Upper lobe of right lung (tissue), 1 donor: ENCODE measurements at places on chromosomes 6 and 20.

- DNase-seq = no peak
These were observed 236.6 kb downstream of the SLC24A3 start for GRCh38 chr20:19449051-19449450.

GRCh38 chr6:167442245-167442644 lies 117.4 kb downstream of the TTLL2 start:
- no peak for DNase-seq

- no peak for DNase-seq
These were observed 31.5 kb downstream of the NINL start for GRCh38 chr20:25553819-25554296.

GRCh38 chr20:57871237-57871632 lies 161.4 kb upstream of the PMEPA1 start:
- no peak for DNase-seq

DNA sequence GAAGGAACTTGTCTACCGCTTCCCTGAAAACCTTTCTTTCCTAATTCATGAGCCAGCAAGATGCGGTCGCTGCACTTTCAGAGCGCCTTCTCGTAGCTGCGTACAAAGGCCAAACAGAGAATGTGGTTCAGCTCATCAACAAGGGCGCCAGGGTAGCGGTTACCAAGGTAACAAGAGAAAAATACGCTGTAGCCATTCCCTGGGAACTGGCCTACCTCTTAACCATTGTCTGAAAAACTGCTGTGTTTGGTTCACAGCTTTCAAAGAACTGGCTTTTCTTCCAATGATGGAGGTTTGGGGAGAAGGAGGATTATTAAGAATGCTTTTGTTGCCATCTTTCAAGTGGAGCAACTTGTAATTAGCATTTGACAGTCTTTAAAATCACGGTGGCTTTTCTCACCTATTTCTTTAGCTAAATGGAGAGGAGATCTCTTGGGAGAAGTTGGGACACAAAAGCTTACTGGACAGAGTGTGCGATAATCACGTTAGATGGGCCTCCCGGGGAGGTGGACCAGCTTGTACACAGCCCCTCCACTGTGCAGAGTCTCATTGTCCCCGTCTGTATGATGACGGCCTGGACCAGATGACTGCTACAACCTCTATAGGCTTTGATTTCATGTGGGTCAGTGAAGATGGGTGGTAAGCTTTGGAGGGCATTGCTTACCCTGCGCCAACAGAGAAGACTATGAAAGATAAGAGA lies 71.5 kb downstream of the LYRM2 start:
- no peak for DNase-seq

- no peak for DNase-seq
These were observed 30.2 kb downstream of the TMX4 start for GRCh38 chr20:7989379-7989778.

- no peak for DNase-seq
These were observed 70.2 kb downstream of the RCAN2 start for GRCh38 chr6:46420921-46421638.

DNA sequence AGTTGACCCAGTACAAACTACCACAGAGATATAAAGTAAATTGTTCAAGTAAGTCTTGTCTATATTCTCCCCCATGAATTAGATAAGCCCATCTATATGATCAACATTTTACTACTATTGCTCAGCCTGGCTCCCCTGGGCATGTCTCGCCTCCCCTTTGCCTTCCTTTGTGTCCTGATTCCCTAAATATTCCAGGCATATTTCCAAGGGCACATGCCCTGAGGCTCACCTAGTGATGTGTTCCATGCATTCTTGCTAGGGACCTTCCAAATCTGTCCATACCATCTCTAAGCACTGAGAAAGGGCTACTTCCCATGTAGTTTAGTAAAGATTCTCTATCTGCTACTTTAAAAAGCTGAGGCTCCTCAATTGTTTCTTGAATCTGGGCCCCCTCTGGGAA lies 309.5 kb upstream of the PRND start:
- DNase-seq = no peak

DNA sequence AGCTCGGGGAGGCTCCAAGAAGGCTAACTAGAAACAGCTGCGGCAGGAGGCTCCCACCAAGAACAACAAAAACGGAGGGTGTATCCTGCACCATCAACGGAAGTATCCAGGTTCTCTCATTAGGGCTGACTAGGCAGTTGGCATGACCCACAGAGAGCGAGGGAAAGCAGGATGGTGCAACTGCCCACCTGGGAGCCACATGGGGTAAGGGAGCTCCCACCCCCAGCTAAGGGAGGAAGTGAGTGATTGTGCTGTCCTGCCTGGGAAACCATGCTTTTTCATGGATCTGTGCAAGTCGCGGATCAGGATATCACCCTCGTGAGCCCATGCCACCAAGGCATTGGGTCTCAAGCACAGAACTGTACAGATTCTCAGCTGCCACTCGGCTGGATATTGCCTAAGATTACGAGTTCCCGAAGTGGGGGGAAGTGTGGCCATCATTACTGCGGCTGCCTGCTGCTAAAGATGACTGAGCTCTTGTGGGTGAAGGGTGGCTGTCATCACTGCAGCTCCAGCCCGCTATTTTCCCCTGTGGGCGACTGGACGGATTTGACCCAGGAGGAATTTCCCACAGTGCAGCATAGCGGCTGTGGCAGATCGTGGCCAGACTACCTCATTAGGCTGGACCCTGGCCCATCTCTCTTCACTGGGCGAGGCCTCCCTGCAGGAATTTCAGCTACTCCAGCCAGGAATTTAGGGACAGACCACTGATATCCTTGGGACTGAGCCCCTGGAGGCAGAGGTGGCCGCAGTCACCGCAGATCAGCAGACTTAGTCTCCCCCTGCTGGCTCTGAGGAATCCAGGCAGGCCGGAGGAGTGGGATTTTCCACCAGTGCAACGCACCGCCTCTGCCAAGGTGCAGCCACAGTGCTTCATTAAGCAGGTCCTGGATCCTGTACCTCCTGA lies 515.7 kb downstream of the FRK start:
- peak; percentile 38 for DNase-seq

DNA sequence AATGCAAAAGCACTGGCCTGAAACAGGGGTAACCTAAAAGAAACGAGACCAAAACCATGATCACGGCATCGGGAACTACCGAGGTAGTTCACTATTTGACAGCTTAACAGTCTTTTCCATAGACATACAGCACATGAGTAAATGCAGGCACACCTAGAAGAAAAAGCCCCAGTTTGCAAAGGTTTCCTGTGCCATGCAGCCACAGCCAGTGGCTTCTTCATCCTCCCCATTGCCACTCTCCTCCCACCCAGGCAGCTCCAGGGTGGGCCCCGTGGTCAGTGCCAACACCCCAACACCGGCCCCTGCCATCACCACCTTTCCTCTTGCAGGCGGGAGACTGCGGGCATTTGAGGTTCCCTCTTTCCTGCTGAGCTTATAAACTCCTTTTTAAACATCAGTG lies 115.4 kb downstream of the SLC23A2 start:
- no peak for DNase-seq

GRCh38 chr20:20780127-20780824 lies 67.8 kb upstream of the RALGAPA2 start:
- DNase-seq = peak; percentile 94

GRCh38 chr6:48891308-48891707 lies 571.7 kb downstream of the MMUT start:
- DNase-seq = no peak

GRCh38 chr6:26161322-26161721 lies 74.1 kb downstream of the HFE start:
- no peak for DNase-seq

DNA sequence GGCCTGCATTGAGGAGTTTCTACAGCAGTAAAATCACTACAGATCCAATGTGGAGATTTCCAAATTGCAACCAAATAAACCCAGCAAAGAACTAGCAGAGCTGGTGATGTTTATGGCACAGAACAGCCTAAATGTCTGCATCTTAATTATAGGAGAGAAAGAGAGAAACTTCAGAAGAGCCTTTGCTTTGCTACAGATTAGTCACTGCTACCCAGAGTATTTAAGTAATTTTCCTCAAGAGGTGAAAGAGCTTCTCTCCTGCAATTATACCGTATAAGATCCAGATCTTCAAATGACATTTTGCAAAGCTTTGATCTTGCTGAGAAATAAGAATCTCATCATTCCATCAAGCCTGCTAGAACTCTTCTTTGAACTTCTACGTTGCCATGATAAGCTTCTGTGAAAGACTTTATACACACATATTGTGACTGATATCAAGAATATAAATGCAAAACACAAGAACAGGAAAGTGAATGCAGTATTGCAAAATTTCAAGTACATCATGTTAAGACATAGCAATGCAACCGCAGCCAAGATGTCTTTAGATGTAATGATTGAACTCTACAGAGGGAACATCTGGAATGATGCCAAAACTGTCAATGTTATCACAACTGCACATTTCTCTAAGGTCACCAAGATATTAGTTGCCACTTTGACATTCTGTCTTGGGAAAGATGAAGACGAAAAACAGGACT lies 48.0 kb downstream of the MKKS start:
- no peak for DNase-seq

DNA sequence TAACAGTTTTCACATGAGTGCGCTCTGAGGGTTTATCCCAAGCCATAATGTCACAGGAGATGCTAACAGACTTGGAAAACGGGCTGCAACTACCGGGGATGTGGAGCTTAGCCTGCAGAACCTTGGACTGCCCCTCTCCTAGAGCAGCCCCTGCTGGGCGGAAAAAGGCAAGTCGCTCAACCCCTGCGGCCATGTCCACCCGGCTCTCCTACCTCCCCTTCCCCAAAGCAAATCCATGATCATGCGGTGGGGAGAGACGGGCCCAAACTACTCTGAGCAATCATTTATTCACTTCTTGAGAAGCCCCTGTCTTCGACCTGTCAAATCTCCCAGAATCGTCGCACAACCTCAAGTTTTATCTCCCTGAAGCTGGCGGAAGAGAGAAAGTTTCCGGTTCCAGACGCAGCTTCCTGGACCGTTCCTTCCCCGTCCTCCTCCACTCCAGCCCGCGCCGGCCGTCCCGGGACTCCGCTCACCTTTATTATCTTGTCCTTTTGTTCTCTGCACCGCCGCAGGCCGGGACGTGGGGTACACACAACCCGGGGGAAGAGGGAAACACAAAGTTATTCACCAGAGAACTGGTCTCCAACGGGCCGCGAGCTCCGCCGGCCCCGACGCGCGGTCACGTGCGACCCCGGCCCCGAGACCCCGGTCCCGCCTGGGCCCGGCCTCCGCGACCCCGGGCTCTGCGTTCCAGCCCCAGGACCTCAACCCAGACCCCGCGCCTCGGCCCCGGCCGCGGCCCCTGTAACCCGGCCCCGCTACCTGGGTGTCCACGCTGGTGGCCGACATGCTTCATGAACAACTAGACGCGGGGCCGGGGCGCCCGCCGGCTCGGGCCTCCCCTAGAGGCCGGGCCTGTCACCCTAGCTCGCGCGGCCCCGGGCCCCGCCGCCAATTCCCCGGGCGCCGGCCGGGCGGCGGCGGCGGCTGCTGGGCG lies 560 bp downstream of the YTHDF1 start:
- no peak for DNase-seq

- DNase-seq = no peak
These were observed 136.4 kb downstream of the MTFR2 start for GRCh38 chr6:136113736-136114173.

GRCh38 chr6:19896693-19897010 lies 59.5 kb downstream of the ID4 start:
- no peak for DNase-seq

- no peak for DNase-seq
These were observed 336 bp upstream of the SMPDL3A start for GRCh38 chr6:122788663-122789181.

GRCh38 chr6:122789182-122790027 lies at the start of gene SMPDL3A:
Gene SMPDL3A (plus strand): TSS chr6:122789258. CDS start chr6:122789347, 89 bp downstream.
- peak; percentile 88 for DNase-seq

- DNase-seq = no peak
These were observed 109.3 kb upstream of the EYA4 start for GRCh38 chr6:133131621-133132465.

DNA sequence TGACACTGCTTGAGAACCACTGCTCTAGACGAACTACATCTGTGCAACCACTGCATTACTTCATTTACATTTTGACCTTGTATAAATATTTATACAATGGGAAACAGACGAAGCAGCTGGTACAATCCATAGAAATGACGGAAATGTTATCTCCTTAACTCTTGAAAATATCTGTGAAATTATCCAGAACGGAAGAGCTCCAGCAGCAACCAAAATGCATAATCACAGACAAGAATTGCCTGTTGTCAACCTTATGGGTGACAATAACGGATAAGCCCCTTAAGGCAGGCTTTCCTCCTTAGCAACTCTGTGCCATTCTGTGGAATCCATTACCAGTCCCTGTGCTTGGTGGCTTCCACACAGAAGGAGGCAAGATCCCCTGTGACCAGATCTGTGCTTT lies 115.4 kb downstream of the DTNBP1 start:
- DNase-seq = no peak

- no peak for DNase-seq
These were observed 12.7 kb upstream of the ZBTB46 start for GRCh38 chr20:63843778-63844177.

DNA sequence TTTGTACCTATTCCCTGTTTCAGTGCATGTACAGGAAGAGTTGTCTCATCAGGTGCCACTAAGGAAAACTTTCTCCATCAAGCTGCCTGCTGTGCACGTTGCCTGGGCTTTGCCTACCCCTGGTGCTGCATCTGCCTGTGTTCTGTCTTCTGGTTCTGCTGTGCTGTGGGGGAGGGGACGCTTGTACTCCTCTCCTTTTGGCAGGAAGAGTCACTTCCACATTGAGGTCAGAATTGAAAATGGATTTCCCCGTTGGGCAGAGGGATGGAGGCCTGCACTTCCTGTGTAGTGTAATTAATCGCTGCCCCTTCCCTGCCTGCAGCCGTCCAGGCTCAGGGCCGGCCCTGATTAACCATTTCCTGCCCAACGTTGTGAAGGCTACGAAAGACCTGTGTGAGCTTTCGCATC lies 153.3 kb downstream of the SCML4 start:
- no peak for DNase-seq

DNA sequence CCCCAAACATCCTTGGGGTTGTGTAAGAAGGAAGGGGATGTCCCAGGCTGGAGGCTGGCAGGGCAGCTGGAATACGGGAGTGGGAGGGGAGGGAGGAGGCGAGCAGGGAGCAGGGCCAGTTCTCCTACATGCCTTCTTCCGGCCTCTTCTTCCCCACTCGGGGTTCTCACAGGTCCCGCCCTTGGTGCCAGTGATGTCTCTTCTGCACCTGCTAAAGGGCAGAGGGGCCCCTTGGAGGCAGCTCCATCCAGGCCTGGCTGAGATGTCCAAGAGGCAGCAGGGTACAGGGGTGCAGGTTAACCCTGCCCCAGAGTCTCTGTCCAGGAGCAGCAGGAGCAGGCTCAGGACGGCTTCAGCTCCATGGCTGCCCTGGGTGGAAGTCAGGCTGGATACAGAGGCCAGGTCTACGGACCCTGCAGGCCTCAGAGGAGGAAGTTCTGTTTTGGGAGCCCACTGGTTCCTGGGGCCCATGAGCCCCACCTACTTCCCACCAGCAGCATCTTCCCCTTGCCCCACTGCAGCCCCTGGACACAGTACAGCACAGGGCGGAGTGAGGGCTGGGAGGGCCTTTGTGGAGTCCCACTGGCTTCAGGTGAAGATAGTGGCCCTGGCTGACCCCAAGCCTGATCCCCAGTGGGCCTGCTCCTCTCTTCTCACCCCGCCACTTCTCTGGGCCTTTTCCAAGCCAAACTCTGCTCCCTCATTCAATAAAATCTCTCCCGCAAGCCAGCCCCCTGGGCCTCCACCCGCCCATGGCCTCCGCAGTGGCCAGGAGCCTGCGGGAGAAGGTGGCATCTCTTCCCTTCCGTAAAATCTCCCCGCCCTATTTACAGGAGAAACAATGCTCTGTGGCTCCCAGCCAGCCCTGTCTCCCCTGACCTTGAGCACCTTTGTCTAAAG lies 60.4 kb downstream of the YTHDF1 start:
- DNase-seq = no peak
